ENCODE measurements at places on chromosomes 13 and 19.

DNA sequence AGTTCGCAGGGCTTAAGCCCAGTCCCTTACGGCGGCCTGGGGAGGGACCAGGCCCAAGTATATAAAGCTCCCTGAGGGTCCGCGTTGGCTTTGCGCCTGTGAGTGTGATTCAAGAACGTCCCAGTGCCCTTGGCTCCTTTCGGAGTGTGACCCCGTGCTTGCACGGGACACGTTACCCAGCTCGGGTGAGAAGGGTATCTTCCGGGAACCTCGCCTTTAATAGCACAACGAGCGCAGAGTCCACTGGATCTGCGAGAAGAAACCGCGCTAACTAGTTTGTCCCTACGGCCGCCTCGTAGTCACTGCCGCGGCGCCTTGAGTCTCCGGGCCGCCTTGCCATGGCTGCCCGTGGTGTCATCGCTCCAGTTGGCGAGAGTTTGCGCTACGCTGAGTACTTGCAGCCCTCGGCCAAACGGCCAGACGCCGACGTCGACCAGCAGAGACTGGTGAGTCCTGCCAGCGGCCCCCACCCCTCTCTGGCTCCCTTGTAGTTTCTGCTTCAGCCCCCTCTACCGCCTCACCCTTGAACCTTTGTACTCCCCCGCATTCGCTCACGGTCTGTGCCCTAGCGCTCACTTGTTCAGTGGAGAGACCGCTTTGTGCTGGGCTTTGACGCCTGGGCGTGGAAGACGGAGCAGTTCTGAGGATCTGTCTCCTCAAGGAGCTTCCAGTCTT lies at the start of gene DNAJC15:
DNAJC15 (plus strand) TSS at position 298 of the 675 bp plus-strand sequence; CDS start at position 339, 41 bp downstream.
- DNase-seq, result peak; percentile 79

GRCh38 chr13:77563111-77563510 lies 27.6 kb downstream of the SCEL start:
- no peak for DNase-seq

- DNase-seq, result no peak
Measured at GRCh38 chr13:112790735-112791641, 101.2 kb downstream of the ATP11A start.

DNA sequence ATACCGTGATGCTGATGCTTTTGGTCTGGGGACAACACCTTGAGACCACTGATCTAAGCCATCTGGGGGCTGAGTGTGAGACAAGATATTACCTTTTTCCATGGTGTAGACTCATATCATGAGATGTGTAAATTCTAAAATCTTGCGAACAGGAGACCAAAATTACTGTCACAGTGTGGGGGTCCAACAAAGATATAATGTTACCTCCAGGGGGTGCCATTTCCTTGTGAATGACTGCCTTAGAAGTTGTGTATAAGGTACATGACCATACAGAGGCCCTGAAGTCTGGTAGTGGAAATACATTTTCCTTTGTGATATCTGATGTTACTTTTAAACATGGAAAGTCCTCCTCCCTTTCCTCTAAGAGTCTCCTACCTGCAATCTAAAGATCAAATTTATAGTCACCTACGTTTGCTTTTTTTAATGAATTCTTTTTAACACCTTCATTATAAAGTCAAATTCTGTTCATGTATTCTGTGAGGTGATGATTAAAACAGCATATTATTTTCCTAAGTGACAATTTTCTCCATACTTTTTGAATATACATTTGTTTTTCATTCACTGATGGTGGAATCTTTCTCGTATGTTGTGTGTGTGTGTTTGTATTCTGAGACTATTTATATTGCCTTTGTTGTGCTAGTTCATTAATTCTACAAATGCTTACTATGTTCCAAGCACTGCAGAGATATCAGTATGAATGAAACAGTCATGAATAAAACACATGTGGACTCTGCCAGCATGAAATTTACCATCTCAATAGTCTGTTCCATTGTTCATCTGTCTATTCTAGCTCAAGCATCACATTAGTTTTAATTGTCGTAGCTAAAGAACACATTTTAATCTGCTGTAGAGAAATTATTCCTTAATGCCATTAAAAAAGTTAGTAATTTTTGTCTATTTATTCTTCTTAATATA lies 113.7 kb downstream of the RFC3 start:
- DNase-seq, result no peak

DNA sequence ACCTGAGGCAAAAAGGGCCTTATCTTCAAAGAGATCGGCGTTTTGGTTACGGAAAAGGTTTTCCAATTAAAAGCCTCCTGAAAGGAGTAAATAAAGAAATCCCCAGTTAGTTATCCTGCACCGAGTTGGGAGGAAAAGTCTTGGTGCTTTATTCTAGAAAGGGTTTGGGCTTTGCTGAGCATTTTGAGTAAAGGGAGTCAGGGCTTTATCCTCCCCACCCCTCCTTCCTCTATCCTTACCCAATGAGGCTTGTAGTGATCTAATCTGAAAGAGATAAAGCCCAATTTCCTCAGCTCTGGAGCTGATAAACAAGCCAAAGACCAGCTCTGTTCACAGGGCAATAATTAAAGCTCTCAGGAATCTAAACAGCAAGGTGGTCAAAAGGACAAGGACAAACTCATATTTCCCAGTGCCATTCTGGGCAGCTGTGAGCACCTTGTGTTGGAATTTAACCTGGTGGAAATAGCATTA lies 188.9 kb upstream of the TSC22D1 start:
- DNase-seq, result no peak

DNA sequence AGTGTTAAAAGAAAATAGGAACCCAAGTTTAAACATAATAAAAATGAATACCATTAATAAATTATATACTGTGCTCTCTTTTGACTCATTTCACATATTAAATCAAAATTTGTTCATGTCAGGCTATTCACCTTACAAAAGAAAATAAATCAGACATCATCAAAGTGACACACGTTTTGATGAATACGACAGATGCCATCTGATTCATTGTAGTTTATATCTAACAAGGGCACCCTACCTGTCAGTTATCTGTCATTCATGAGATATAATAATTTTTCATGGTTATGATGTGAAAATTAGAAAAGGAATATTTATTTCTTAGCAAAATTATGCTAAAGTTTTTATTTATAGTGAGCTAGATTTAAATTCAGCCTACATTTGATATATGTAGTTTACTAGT lies 188.1 kb upstream of the PCDH17 start:
- DNase-seq, result no peak

- DNase-seq, result no peak
Measured at GRCh38 chr13:95627590-95627989, 16.9 kb downstream of the DZIP1 start.

DNA sequence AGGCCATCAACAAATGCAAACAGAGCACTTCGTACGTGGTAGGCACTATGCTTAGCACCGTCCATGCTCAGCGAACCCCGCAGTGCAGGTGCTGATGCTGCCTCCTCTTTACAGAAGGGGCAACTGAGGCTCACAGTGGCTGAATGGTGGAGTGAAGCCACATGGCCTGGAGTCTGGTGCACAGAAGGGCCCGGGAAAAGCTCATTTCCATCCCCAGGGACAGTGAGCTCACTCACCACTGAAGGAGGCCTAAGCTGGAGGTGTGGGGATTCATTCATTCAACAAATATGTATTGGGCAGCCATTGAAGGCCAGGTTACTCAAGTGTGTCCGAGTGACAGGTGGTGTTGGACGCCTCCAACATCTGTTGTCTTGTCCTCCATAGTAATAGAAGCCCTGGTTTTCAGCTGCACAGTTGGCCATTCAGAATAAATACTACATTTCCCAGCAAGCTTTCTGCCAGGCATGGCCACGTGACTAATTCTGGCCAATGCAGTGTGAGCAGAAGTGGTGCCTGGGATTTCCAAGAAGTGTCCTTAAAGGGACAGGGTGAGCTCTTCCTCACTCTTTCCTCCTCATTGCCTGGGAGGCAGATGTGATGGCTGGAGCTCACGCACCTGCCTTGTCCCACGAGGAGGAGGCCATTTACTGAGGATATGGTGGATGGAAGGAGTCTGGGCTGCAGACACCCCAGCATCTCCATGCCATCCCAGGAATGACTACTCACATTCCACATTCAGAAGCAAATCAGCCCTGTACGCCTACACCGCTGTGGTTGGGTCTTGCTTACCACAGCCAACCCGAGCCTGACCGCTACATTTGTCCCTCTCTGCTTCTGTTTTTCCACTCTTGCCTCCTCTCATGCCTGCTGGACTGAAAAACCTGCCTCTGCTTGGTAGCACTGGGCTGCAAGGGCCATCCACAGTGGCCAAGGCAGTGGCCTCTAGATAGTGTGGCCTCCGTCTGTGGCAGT lies 2.3 kb upstream of the ZNRF4 start:
- no peak for DNase-seq

GRCh38 chr19:33064458-33064791 lies 263 bp downstream of the RHPN2 start:
- no peak for DNase-seq

GRCh38 chr19:46882034-46882433 lies 21.2 kb downstream of the ARHGAP35 start:
- no peak for DNase-seq

GRCh38 chr19:926589-927350 lies 935 bp downstream of the ARID3A start:
- no peak for DNase-seq

Data from hippocampal formation (tissue), 2 donors.